ENCODE measurements at places on chromosomes 2 and 18.

DNA sequence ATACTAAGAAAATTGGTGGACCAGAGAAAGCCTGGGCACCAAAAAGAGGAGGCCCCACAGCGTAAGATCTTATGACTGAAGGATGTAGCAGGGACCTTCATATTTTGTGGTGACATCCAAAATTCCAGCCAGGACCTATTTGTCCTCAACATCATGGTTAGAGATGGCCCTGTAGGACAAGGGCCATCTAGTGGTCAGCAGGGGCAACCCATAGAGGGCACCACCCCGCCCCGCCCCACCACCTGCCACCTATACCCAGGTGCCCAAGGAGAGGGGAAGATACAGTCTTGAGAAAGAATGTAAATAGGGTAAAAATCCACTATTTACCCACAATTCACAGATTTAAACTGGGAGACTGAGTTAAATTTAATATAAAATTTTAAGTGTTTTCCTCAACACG lies 59.6 kb upstream of the TMEM163 start:
- no peak for DNase-seq

GRCh38 chr2:235643680-235644511 lies 150.1 kb downstream of the AGAP1 start:
- DNase-seq, result no peak

GRCh38 chr2:181430406-181431118 lies 26.6 kb upstream of the ITGA4 start:
- no peak for DNase-seq

DNA sequence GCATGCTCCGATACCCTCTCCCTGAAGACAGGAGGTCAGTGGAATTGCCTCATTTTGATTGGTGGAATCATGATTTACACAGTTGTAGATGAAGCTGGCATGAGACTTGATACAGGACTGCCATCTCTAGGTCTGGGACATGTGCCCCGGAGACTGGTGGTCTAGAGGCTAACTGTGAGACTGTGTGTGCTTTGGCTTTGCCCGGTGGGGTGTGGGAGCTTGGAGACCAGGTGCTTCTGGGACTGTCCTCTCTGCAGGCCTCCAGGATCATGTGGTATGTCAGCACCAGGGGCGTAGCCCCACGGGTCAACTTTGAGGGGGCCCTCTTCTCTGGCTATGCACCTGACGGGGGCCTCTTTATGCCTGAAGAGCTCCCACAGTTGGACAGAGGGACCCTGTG lies 2.7 kb downstream of the THNSL2 start:
- DNase-seq, result no peak
